NCI-H1930 (cell line): ENCODE measurements at places on chromosomes 11 and 22.

DNA sequence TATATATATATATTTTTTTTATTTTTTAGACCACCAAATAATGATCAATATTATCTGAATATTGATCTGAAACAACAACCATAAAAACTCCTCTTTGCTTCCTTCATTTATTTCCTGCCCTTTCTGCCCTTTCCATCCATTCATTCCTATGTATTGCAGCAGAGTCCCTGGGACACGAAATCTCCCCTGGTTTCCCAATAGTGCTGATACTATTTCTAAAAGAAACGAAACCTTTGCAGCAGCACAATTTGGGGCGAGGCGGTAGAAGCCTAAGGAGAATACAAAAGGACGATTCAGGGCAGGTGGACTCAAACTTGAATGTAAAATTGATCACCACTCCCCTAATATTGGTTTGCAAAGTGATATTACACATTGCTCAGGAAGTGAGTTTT lies 16.9 kb upstream of the AMOTL1 start:
- no peak for DNase-seq

GRCh38 chr11:13784855-13785254 lies 116.4 kb downstream of the FAR1 start:
- no peak for DNase-seq

- no peak for DNase-seq
Measured at GRCh38 chr22:32044913-32045312, 1.9 kb downstream of the SLC5A1 start.

DNA sequence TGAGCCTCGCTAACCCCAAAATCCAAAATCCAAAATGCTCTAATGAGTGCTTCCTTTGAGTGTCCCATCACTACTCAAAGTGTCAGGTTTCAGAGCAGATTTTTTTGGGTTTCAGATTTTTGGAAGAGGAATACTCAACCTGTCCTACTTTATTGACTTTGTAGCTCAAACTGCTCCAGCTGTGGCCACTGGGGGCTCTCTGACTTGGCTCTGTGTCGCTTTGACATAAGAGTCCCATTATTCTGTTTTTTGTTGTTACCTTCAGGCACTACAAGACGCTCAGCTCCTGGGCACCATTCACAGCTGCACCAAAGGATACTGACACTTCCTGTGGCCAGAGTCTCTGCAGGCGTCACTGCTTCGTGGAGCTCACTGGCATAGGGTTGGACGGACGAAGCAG lies 41.1 kb downstream of the PHF21B start:
- DNase-seq, result no peak

GRCh38 chr11:114274637-114275036 lies 21.6 kb upstream of the NNMT start:
- no peak for DNase-seq

DNA sequence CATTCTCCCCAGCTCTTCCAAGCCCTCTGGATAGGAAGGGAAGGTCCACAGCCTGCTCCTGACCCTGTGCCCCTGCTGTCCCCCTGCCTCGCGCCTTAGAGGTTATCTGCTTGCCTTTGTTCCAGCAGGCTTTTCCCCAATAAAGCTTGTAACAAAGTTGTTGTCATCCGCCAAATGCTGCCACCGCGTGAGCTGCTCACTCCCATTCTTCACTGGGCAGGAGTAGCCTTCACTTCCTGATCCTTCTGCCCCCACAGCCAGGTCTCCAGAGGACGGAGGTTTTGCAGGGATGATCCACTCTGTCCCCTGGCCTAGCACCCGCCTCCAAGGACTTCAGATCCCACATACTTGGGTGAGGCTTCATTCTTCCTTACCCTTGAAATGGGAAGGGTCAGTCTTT lies 94.0 kb upstream of the RASSF10 start:
- no peak for DNase-seq

DNA sequence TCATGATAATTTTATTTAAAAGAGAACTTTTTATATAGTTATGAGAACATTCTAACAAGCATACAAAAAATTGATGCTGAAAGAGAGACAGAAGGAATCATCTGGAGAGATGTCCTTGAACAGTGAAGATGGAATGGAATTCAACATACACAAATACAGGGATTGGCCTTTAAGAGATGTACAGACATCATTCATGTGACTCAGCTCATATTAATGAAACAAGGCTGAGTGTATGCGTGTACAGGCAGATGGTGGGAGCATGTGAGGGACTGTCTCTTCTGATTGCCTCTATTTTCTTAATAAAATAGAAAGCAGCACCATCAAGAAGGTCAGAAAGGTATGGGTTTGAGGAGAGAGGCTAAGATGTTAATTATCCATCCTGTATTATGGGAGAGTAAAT lies 793.3 kb downstream of the CNTN5 start:
- no peak for DNase-seq

DNA sequence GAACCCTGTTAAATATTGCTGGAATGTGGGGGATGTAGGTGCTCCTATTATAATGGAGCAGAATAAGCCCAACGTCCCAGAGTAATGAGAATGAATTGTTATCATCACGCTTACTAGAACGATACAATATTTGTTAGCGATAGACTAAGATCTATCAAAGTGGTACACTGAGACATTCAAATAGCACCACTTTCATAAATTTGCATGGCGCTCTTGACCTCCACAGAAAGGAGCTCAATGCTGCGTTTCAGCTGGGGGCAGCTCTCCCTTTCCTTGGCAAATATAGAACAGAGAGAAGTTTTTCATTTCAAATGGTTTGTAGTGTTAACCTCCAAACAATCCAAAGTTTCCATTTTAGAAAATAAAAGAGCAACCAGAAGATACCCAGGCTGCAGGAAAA lies 38.2 kb upstream of the BLID start:
- no peak for DNase-seq

GRCh38 chr11:94526645-94527438 lies 14.6 kb downstream of the C11orf97 start:
- no peak for DNase-seq

GRCh38 chr22:42397332-42398249 lies 34.6 kb downstream of the NFAM1 start:
- no peak for DNase-seq

GRCh38 chr11:20110908-20111669 lies 49.2 kb downstream of the DBX1 start:
- DNase-seq, result peak; percentile 60

DNA sequence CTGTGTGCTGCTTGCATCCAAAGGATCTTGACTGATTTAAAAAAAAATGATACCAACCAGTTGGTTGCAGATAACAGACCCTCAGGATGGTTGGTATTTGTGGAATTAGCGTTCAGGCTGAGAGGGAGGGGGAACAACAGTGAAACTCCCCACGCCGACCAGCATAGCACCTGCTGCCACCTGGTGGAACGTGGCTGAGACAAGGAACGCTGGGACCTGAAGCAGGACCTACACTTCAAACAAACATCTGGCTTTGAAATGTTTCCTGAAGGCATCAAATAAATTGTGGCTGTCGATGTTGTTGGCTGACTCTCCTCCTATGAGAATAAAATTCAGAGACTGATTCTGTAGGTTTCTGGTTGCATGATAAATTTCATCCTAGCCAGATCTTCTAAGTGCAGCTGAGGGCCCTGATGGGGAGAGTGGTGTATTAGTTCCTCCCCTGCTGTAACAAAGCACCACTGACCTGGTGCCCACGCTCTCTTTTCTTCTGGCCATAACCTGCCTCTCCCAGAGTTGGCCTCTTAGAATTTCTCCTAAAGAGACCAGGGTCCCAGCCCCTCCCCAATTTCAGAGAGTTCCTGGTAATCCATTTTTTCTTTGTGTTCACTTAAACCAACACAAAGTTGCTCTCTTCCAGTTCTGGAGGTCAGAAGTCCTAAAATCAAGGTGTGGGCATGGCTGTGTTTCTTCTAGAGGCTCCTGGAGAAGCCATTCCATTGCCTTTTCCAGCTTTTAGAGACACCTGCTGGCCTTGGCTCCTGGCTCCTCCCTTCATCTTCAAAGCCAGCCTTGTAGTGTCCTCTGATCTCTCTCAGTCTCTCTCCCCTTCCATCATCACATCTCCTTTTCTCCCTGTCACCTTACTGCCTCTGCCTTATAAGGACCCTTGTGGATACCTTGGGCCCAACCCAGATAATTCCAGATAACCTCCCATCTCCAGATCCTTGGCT lies 17.3 kb downstream of the APOL2 start:
- peak; percentile 45 for DNase-seq

- no peak for DNase-seq
Measured at GRCh38 chr11:114075891-114076441, 16.5 kb downstream of the ZBTB16 start.

GRCh38 chr22:39900306-39901227 lies at the start of gene GRAP2:
GRAP2 (plus strand) TSS chr22:39901084; CDS start chr22:39947107, 46,023 bp downstream.
- no peak for DNase-seq

DNA sequence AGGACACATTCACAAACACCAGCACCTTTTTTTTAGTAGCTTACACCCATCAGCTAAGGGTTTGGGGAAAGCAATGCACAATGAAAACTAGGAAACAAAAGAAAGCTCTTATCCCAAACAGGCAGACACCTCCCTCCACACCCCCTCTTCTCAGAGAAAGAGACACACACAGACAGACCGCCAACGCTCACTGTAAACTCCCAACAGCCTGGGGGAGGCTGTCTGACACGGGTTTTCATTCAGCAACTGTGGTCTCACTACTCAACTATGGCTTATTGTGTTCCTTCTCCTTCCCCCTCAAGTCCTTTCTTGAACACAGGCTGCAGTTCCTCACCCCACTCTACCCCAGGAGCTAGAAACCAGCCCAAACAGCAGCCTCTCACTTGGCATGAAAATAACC lies 123.4 kb downstream of the C11orf58 start:
- no peak for DNase-seq

GRCh38 chr22:35324762-35325161 lies 25.1 kb downstream of the TOM1 start:
- DNase-seq, result no peak

DNA sequence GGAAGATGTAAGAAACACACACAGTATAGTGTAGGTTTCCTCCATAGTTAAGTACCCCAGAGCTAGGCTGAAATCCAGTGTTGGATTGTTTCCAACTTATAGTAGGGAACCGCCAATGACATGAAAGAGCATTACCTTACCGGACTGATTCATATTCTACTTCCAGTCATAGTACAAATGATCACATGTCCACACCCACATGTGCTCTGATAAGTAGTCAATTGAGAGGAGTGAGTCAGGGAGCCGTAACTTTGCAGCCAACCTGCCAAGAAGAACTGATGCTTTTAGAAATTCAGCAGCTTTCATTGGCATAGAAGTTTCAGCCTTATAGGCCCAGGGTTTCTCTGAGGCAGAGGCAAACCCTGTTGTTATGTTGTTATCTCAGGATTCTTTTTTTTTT lies 240.6 kb downstream of the ETS1 start:
- DNase-seq, result no peak

GRCh38 chr22:23289851-23290724 lies 109.8 kb downstream of the BCR start:
- no peak for DNase-seq

GRCh38 chr11:103808252-103808651 lies 228.2 kb upstream of the DDI1 start:
- DNase-seq, result no peak

GRCh38 chr11:37199082-37199481 lies 601.0 kb upstream of the RAG2 start:
- DNase-seq, result no peak

DNA sequence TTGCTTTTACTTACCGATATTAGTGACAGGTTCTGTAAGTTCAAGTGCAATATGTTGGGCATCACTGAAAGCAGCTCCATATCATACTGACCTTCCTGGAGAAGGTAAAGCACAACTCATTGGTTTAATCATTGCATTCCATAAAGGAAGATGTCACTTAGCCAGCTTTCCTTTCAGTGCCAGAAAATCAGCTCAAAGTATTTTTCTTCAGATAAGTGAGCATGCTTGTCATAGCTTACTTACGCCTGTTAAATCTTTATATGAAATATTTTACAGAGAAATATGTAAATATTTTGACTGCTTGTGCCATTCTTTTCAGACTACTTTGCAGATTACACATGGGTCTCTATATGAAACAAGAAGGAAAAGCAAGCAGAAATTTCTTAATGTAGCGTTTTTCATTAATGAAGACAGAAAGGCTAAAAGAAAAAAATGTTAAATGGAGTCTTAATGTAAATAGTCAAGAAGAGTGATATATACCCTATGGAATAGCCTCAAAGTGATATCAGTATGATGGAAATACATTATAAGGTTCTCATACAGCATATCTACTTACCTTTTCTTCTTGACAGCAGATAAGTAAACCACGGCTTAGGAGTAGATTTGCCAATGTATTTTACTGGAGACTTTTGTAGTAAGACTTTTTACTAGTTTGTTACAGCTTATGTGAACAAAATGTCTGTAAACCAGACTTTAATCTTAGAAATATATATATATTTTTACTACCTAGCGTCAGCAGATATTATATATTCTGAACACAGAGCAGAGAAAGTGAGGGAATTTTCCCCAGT lies 649.7 kb downstream of the METTL15 start:
- DNase-seq, result no peak

- no peak for DNase-seq
Measured at GRCh38 chr11:128450882-128451651, 136.3 kb downstream of the ETS1 start.

- no peak for DNase-seq
Measured at GRCh38 chr11:121615501-121615900, 162.7 kb upstream of the SORL1-AS1 start.

DNA sequence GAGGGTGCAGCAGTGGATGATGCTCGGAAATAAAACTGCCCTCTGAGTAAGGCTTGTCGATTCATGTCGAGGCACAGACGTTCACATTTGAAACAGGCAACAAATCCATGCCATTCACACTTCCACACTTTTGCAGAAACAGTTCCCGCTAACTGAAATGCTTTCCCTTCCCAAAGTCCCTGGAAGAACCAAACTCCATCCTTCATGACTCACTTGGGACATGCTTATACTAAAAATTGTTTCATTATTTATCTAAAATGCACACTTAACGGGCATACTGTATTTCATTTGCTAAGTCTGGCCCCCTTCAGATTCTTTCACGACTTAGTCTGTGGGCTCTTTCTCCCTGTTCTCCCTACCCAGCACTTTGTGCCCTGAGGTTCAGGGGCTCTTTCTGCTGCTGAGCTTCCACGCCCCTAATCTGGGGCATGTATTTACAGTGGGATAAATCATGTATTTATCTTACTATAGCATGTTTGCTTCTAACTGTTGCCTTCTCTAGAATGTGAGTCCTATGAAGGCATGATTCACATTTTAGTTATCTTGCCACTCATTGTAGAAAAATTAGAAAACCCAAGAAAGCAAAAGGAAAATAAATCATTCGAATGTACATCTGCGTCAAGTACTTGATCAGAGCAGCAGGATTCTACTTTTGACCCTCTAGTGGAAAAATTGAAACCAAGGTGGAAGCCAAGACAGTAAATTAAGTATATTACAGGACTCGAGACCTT lies 12.5 kb downstream of the SCGB1A1 start:
- no peak for DNase-seq
